ENCODE measurements at places on chromosomes 16 and 17.

DNA sequence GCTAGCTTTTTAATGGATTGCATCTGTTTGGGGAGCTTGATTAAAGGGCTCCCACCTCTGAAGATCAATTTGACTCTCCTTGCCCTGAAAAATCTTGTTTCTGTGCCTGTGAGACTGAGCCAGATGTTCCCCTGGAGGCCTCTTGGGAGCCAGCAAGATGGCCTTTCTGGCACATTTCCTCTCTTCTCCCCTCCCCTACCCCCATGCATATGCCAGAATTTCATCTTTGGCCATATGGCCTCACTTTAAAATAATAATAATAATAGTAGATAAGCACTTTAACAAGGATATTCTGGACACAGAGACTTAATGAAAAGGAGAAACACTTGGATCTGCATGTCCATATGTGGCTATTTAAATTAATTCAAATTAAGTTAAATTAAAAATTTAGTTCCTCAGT lies 144.1 kb upstream of the CES5A start:
- DNase-seq: no peak

DNA sequence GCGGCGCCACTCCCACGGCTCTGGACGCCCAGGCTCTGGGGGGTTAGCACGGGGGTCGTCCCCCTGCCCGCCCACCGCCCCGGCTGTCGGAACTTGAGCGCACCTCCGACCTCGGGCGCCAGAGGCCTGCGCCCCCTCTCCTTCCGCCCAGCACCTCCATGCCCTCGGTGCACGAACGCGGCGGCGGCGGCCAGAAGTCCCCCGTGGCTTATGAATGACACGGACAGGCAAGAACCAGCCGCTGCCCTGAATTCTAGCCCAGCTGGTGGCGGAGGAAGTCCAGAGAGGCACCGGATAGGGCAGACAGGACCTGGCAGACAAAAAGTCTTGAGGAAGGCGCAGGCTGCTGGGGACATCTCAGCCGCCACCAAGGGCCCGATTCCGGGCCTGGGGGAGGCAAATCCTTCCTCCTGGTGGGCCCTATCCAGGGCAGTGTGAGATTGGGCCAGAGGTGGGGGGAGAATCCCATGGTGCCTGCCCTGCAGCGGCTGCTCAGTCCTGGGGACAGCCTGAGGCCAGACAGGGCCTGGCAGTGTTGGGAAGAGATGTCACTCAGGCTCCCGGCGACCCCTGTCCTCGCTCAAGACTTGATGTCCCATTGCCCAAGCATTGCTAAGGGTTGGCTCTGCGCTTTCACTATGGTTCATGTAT lies 897 bp upstream of the CYGB start:
- DNase-seq: no peak

GRCh38 chr17:1776857-1777256 lies 15.0 kb downstream of the SERPINF1 start:
- no peak for DNase-seq

DNA sequence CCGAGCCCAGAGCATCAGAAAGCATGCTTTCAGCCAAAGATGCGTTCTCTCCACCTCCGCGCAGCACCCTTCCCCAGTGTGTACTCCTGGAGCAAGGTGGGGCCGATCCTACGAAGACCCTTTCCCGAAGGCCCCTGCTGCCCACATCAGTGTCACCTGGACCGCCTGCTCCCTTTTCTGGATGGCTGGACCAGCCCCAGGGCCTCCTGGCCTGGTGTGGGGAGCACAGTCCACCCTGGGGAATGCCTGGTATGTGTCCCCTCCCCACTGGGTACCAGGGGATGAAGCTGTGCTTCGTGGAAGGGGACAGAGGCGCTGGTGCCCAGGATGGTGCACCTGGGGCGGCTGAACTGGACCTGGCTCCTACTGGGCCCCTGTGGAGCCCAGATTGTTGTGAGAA lies 173.8 kb downstream of the SEC14L1 start:
- DNase-seq: no peak

DNA sequence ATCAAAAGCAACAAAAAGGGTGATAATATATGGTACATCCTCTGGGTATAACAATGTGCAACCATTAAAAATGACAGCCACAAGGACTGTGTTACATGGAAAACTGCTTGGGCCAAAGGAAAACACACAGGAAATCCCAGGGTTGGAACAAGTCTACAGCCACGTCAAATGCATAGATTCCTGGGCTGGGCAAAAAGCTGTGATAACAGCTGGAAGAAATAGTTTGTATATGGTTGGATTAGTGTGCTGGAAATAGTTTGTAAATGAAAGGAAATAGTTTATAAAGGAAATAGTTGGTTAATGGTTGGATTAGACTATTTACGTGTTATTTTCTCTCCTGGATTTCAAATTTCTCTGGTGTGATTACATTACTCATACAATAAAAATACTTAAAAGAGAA lies 2.6 kb downstream of the HSD17B2 start:
- no peak for DNase-seq

DNA sequence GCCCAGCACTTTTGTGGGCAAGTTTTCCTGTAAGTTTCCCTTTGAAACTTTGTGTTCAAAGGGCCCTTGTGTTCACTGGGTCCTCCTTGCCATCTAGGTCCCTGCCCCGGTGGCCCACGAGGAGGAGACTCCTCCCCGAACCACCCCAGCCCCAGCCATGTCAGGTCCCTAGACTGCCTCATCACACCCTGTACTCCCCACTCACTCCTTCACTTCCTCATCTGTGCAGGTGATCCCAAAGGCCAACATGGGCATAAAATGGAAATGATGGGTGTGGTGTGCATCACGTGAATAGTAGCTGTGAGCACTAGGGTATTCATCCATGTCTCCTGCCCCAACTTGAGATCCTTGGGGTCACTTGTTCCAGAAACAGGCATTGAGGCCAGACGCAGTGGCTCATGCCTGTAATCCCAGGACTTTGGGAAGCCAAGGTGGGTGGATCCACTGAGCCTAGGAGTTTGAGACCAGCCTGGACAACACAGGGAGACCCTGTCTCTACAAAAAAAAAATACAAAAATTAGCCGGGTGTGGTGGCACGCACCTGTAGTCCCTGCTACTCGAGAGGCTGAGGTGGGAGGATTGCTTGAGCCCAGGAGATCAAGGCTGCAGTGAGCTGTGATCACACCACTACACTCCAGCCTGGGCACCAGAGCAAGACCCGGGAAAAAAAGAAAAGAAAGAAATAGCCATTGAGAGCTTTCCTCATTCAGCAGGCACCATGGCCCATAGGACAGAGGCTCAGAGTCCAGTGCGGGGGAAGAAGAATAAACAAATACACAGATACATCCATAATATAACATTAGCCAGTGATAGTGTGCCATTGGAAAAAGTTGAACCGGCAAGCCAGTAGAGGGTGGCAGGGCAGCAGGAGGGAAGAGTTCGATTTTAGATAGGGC lies 74.5 kb downstream of the KATNIP start:
- DNase-seq: no peak

GRCh38 chr16:5071341-5071680 lies 332 bp upstream of the ALG1 start:
- DNase-seq: no peak

DNA sequence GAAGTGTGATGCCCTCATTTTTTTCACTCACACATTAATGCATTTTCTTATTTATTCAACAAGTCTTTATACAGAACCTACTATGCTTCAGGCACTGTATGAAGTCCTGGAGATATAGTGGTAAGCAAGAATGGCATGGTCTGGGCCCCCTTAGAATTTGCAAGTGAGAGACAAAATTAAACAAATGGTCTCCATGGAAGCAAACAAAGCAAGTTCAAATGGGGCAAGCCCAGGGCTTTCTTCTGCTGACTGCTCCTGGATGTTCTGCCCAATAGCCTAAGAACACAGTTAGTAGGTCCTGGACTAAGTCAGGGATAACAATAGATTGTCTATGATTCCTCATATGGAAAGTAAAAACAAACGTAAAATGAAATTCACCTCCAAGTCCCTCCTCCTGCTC lies 31.3 kb upstream of the DDX52 start:
- no peak for DNase-seq

DNA sequence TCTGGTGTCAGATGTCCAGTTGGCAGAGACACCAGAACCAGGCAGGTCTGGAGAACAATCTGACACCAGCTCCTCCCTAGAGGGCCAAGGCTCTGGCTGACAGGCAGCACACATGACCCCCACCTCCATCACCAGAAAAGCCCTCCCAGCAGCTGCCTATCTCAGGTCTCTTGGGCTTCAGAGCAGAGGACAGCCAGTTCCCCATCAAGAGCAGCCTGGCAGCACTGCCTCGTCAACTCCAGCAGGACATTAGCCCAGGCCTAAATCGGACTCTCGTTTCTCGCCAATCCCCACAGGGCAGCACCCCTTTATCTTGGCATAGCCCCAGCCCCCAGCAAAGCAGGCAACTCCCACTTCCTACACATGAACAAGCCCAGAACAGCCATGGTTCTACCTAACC lies 4.4 kb downstream of the JUP start:
- DNase-seq: no peak

GRCh38 chr16:83901101-83901500 lies 2.2 kb downstream of the MLYCD start:
- no peak for DNase-seq

GRCh38 chr16:7651803-7652570 lies 319.3 kb downstream of the RBFOX1 start:
- DNase-seq: no peak

DNA sequence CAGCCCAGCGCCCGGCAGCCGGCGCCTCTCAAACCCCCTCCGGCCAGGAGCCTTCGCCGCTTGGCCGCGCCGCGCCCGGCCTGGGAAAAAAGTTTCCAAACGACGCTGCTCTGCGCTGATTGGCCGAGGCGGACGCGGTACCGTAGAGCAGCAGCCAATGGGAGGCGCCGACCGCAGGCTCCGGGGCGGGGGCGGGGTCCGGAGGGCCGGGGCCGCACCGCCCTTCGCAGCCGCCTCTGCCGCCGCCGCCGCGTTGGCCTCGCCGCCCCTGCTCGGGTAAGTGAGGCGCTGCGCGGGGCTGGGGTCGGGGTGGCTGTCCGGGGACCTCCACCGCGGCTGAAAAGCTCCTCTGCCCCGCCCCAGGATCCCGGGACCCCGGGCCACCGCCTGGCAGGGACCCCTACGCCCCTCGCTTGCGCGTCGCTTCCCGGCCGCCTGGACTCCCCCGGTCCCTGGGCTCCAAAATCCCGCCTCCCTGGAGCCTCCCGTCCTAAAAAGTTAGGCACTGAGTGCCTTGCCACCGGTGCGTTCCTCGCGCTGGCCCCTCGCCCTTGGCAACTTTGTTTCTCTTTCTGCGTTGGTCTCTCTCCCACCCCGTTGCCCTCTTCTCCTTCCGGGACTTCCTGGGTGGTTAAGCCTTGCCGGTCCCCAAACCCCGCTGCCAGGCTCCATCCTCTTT lies at the start of gene NDE1:
Gene NDE1, plus strand, starts transcription at position 227 of the 679 bp plus-strand sequence. CDS start 14,534 bp downstream, outside the sequence.
- DNase-seq: peak; percentile 83

- DNase-seq: no peak
Observed at GRCh38 chr16:22862046-22862445, 48.1 kb downstream of the HS3ST2 start.

GRCh38 chr17:82876602-82877379 lies 37.0 kb upstream of the ZNF750 start:
- no peak for DNase-seq

GRCh38 chr16:2702871-2703745 lies 16.9 kb downstream of the PRSS27 start:
- DNase-seq: no peak

GRCh38 chr16:86580063-86580790 lies 1.9 kb downstream of the FOXL1 start:
- no peak for DNase-seq

DNA sequence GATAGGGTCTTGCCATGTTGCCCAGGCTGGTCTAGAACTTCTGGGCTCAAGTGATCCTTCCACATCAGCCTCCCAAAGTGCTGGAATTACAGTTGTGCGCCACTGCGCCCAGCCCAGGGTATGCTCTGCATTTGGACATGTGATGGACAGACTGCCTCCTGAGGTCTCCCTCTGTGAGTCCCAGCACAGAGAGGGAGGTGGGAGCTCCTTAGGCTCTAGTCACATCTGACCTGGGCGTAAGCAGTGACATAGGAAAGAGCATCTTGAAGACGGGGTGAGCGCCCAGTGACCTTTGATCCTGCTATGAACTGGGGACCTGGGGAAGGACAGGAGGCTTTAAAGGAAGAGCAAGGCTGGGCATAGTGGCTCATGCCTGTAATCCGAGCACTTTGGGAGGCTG lies 2.2 kb upstream of the GFAP start:
- no peak for DNase-seq

DNA sequence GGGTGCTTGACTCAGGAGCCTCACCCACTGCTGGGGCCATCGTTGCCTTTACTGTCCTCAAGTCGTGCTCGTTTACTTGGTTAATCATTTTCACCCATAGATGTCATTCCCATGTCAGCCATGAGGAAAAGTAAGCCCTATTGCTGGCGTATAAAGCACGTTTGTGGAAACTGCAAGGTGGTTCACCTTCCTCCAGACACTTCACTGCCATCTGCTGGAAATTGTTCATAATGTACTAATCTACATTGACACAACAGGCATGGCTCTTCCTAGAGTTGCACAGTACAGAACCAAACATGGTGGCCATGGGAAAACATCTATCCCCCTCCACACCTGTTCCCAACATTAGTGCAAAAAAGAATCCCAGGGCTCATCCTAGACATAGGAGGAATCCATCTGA lies 116.6 kb downstream of the ZNF18 start:
- no peak for DNase-seq

DNA sequence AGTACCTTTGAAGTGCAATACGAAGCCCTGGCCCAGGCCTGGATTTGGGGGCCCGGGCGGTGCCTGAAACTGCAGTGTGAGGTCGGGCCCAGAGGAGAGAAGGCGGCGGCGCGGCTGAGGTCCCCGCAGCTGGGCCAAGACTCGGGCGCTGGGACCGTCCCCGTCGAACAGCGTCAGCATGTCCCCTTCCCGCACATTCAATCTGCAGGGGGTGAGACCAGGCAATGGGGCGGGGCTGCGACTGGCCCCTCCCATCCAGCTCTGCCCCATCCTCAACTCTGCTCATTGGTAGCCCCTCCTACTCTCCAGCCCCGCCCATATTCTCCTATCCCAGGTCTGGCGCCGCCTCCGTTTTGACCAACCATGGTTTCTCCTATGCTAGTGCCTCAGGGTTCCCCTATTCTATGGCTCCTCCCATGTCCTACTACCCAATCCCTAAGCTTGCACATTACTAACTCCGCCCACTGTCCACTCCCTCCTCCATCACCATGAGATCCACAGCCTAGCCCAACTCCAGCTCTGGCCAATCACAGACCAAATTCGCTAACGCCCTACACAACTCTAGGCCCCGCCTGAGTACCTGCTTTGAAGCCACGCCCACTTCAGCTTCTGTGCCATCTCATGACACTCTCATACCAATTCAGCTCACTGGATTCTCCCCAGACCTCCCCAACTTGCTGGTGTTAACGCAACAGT lies 14.4 kb upstream of the CDIPT start:
- DNase-seq: no peak

GRCh38 chr16:11130978-11131665 lies 124.9 kb downstream of the SOCS1 start:
- DNase-seq: no peak
